Left lobe of liver (tissue), 2 donors: ENCODE measurements at places on chromosomes 16 and 17.

DNA sequence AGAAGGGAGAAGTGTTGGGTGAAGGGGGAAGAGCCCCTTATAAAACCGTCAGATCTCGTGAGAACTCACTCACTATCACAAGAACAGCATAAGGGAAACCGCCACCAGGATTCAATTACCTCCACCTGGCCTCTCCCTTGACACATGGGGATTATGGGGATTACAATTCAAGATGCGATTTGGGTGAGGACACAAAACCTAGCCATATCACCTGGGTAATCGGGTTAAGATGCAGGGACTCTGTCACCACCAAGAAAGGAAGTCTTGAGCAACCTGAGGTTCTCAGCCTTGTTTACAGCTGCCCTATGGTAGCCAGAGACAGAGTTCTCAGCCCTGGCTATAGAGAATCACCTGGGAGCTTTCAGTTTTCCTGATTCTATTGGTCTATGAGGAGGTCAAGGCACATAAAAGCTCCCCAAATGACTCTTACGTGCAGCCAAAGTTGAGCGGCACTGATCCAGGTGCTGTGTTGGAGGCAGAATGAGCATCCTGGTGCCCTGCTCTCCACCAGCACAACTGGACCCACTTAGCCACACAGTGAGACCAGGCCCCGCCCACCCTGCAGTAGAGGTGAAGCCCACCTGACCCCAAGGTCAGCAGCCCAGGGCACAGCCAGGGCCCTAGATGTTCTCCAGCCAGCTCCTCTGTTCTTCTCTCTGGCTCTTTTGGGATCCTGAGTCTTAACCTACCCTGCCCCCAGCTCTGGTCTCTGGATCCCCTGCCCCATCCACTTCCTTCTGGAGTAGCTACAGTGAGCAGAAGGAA lies 138.5 kb upstream of the CDH5 start:
- DNase-seq: no peak

- DNase-seq: peak; percentile 75
Measured at GRCh38 chr17:67293251-67294203, 48.5 kb upstream of the HELZ start.

DNA sequence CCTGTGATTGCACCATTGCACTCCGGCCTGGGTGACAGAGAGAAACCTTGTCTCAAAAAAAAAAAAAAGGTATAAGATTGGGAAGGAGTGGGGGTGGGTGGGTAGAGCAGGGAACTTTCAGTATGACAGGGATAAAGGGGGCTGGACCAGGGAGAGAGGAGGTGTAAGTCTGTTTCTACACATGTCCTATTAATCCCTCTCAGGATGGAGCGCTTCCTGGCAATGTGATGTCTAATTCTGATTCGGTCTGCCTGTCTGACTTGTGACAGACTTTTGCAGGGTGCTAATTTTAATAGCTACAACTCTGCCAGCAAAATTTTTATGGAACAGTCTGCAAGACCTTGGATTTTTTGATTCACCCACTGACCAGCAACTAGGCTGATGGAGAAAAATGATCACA lies 53.8 kb upstream of the SLC25A19 start:
- no peak for DNase-seq

DNA sequence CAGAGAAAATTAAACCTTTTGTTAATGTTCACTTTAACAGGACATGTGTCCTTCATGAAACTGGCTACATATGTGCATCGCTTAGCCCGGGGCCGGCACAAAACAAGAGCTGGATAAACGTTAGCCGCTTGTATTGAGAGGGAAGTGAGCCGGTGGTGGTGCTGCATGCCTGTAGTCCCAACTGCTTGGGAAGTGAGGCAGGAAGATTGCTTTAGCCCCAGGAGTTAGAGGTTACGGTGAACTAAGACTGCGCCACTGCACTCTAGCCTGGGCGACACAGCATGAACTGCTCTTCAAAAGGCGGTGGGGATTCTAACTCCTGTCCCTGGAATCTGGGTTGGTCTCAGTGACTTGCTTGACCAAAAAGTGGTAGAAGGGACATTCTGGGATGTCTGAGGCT lies 15.0 kb upstream of the SPHK1 start:
- DNase-seq: no peak

- no peak for DNase-seq
Measured at GRCh38 chr16:20053336-20053735, 20.4 kb downstream of the GPR139 start.

DNA sequence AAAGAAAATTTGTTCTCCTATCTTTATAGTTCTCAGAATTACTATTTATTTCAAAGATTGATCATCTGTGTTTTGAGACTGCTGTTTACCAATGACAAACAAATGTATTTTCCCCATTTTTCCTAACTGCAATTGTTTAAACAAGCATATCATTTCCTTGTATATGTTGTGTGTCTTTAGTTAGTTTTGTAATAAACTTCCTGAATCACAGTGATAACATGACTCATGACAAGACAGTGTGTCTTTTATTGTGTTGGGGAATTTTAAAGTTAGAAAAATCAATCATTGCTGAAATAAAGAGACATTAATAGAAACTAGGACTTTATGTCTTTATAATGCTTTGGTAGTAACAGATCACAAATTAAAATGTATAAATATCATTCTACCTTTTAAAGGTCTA lies 348.5 kb downstream of the KCNJ2 start:
- no peak for DNase-seq

GRCh38 chr17:63434951-63435571 lies 11.0 kb downstream of the CYB561 start:
- no peak for DNase-seq

GRCh38 chr17:33106525-33107165 lies 115.0 kb downstream of the SPACA3 start:
- no peak for DNase-seq

DNA sequence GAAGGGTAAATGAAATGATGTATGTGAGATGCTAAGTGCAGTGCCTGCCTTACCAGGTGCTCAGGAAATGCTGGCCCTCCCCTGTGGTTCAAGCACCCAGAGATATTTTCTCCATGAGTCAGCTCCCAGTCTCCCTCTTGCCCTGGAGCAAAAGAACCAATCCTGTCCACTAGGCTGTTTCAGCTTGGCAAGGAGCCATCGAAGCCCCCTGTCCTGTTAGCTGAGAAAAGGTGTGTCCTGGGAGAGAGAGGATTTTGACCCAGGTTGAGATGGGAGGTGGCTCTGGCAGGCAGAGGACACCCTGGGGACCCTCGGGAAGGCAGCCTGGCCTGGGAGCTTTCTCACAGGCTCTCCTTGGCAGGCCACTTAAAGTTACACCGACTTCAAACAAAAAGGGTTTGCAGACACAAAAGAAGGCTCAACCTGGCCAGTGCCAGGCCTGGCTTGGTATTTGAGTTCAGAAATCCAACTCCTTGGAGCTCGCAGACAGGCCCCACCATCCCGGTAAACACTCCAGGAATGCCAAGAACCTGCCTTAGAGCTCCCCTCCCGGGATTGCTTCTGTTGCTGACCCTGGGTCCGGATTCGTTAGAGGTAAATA lies 29.6 kb downstream of the NTN1 start:
- no peak for DNase-seq

DNA sequence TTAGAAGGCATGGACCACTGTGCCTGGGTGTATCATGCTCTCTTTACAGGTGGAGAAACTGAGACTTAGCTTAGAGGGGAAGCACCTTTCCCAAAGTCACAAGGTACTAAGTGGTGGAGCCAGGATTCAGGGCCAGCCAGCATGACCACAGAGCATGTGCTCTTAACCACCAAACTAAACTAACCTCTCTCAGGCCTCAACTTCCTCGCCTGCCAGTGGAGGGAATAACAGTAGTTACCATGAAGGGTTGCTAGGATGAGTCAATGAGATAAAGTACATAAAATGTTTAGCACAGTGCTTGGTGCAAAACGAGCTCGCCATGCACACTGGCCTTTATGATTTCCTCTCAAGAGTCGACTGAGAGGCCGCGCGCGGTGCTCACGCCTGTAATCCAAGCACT lies 6.4 kb upstream of the MYO1C start:
- no peak for DNase-seq
